ENCODE measurements at places on chromosomes 3 and 15. TPM values are rescaled to one million over a fixed set of nuclear protein-coding genes. Genes with fewer than 3 reads are reported as not detected.

CHAC1 gene
- total RNA-seq, result 2.7 TPM

DNA sequence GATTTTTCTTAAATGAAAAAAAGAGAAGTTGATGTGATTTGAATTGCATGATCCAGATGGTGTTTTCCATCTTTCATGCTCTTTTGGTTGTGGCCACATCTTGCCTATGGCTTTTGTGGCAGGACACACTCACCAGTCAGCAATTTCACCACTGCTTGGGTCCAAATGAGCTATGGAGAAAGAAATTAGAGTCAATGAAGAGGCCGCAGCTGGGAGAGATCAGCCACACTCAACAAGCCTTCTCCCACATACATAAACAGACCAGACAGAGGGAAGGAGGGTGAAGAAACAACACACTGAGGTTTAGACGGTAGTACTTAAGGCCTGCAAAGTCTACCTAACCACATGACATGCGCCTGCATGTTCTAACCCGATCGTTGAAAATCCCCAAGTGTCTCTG lies 110.7 kb upstream of the CDIN1 start:
- DNase-seq, result no peak

DNA sequence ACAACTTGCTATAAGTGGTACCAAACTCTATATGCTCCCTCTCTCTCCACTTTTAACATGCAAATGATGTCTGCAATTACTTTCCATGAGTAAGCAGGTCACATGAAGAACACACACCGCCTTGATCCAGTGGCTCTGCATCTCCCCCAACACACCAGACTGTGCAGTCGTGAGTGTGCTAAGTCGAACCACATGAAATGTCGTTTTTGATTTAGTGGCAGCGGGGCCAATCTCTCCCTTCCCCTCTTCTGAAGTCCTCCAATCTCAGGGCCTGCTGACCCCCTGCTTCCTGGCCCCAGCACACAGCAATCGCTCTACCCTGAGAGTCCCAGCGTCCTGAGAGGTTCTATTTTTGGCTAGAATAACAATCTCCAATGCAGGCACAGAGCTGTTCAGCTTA lies 312.5 kb downstream of the SHQ1 start:
- no peak for DNase-seq

GRCh38 chr3:153442386-153442785 lies 280.4 kb downstream of the RAP2B start:
- no peak for DNase-seq

DNA sequence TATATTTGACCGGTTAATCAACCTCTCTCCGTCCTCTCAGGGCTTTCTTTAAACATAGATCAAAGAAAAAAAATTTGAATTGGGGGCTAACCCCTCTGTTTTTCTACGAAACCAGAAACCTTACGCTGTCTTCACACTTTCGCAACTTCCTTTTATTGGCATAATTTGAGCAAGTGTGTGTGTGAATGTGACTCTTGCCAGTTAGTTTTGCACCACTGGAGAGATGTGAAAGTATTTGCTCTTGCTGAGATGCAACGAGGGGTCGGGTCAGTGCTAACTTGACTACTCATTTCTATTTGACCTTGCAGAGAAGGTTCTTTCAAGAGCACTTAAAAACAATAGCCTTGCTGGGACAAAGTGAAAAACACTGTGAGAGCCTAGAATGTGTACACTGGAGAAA lies 81.2 kb downstream of the FAM43A start:
- DNase-seq, result no peak

SPINT1 gene
- 2.9 TPM for total RNA-seq

DNA sequence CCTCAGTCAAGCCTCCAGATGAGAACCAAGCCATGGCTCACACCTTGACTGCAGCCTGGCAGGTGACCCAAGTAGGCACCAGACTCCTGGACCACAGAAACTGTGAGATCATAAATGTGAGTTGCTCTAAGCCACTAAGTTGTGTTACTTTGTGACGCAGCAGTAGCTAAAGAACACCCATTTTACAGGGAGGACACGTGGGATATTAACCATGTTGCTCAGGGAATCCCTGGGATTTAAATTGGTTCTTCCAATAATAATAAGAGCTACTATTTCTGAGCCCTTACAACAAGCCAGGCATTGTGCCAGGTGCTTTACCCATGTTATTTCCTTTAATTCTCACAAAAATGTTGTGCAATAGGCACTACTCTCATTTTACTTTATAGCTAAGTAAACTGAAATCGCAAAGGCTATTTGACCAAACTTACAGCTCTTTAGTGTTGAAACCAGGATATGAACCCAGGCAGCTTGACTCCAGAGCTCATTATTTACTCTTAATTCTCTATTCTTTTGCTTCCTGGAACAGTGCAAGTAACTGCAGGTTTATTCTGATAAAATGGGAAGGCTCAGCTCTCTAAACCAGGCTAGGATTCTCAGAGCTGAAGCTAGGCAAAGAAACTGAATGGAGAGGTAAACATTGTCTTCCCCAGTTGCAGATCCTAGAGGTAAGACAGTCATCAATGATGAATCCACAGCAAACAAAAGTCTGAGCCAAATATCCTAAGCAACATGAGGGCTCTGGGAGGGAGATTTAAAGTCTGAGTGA lies 294.4 kb downstream of the KBTBD8 start:
- DNase-seq, result peak; percentile 18

GRCh38 chr3:16392065-16392464 lies 121.4 kb downstream of the RFTN1 start:
- no peak for DNase-seq

DNA sequence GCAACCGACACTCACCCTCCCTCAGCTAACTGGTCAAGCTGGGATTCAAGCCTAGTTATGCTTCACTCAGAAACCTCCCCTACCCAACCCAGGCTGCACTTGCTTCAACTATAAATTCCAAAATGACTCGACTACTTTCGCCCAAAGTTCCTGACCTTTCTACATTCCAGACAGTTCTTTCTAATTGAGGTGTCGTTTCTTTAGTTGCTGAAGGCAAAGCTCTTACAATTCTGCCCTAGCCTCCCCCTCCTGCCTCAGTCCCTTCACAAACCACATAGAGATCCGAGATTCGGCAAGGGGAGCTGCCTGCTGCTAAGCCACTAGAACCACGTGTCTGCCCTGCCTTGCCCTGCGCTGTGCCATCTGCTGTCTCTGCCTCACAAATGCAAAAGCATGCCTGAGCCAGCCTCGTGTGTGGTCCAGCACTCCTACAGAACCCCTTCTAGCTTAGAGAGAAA lies 74.7 kb upstream of the SH3GL3 start:
- no peak for DNase-seq

CLDN16 gene
- total RNA-seq, result not detected

DNA sequence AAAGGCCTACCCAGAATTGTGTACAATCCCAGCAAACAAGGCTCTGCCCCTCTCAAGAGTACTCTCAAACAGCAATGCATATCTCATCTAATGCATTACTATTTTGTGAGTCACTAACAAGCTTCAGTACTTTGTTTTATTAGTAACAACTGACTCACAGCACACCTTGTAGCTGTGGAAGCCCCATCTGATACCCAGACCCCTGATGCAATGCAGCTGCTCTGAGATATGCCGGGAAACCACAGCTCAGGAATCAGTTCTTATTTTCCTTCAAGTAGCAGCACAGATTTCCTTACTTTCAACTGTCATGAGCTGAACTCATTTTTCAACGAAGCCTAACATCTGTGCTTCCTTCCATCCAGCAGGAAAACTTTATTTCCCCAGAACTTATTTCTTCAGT lies 37.8 kb downstream of the CCNL1 start:
- DNase-seq, result no peak

NR2E3 gene
- not detected for total RNA-seq

DNA sequence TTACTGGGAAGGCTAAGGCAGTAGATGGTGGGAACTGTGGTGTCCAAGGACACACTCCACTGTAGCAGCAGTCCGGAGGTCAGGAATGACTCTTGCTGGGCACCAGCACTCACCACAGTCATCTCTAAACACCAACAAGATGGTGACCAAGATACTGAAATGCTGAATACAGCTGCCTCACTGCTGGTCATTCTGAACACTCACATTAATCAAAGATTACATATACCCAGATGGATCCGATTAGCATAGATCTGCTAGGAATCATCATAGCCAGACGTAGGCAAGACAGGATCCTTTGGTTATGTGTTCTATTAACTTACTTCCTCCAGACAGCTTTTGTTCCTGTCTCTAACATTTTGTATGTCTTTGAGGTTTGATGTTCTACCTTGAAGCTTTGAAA lies 134.9 kb upstream of the BFSP2 start:
- DNase-seq, result no peak

GRCh38 chr15:77744398-77744797 lies 111.7 kb upstream of the LINGO1 start:
- no peak for DNase-seq

GRCh38 chr3:186700267-186700666 lies 16.9 kb upstream of the KNG1 start:
- no peak for DNase-seq

DNA sequence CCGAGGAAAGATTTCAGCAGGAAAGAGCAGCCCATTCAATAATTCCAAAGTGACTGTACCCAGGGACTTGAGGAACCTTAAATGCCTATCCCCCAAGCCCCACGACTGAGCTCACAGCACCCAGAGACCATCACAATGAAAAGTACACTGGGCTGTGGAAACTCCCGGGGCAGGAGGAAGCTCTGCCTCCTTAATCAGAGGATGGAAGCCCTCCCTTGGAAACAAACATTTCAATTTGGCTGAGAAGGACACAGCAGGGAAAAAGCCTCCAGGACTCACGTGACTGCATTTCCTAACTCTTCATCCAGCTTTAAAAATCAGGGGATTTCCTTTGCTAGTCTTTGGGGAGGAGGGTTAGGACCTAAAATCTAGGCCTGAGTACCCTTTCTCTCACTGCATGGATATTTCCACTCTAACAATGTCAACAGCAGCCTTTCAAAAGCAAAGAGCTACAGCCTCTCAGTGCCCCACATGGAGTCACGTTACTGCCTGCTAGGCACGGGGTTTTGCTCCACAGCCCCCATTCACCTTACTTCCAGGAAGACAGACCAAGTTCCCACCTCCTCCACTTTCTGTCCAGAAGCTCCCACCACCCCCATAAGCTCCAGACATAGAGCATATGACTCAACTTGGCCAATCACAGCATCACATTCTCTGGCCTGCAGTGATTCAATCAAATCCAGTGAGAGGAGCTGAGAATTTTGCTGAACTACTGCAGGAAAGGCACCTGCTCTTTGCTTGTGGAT lies 68.9 kb upstream of the WNT5A start:
- DNase-seq, result no peak

- no peak for DNase-seq
Observed at GRCh38 chr3:126082362-126083137, 1.4 kb downstream of the SLC41A3 start.

CTDSPL gene
- 54.6 TPM for total RNA-seq

DNA sequence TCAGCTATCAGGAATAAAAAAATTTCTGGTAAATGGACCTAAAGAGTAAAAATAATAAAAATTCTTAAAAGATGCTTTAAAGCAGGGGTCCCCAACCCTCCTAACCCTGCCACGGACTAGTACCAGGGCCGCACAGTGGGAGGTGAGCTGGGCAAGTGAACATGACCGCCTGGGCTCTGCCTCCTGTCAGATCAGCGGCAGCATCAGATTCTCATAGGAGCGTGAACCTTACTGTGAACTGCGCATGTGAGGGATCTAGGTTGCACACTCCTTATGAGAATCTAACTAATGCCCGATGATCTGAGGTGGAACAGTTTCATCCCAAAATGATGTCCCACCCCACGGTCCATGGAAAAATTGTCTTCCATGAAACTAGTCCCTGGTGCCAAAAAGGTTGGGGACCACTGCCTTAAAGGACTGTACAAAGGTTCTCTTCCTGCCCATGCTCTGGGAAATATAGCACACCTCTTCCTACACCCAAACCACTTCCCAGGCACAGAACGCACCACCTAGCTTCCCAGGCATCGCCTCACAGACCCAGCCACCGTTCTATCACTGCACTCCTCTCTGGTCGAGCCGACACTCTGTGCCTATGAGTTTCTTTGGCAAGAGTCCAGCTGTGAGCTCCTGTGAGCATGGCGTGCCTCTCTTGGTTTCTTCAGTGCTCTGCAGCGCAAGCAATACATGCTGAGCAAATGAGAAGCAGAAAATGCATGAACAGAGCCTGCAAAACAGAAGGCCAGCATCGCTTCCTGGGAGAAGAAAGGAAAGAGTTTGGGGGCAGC lies 104.9 kb downstream of the OCA2 start:
- no peak for DNase-seq

- DNase-seq, result no peak
Observed at GRCh38 chr3:168325684-168326083, 230.0 kb upstream of the GOLIM4 start.

DNA sequence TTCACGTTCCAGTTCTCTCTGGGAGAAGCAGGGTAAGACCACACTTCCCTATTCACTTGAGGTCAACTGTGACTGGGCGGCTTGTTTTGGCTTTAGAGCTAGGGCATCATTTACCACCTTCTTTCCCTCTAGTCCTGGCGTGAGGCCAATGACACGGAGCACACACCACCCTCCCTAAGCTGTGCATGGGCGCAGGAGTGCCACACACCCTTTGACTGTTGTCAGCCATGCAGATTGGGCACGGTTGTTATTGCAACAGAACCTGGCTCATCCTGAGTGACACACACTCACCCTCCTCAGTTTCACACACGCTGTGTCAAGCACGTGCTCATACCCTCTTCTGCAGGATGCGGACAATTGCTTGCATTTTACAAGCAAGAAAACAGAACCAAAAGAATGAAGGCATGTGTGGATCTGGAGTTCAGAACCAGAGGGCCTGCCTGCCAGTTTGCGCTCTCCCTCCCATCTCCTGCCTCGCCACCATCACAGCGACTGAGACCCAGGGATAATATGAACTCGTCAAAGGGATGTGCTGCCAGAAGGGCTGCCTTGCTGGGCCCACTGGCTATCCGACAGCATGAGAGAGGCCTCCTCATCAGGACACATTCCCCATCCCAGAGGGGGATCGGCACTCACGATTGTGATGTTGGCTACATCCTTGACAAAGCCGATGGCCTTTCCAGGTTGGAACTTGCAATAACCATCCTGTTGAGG lies 17.6 kb downstream of the CTSH start:
- no peak for DNase-seq

- DNase-seq, result no peak
Observed at GRCh38 chr3:46466273-46466672, 1.6 kb upstream of the LTF start.

GRCh38 chr3:181691901-181692300 lies 19.8 kb upstream of the SOX2 start:
- DNase-seq, result no peak

KLF15 gene
- 234 TPM for total RNA-seq

HRG gene
- total RNA-seq, result not detected

GRCh38 chr15:66594344-66594743 lies 28.5 kb upstream of the LCTL start:
- DNase-seq, result no peak
